Suppressor macrophage (primary cell): ENCODE measurements at places on chromosomes 1 and 21.

- DNase-seq: no peak
These were observed 9.3 kb upstream of the SERBP1 start for GRCh38 chr1:67439277-67440029.

GRCh38 chr1:10632691-10633090, 157.9 kb downstream of the PEX14 start:
- DNase-seq: no peak

GRCh38 chr1:3497521-3497920, 43.1 kb downstream of the ARHGEF16 start:
- no peak for DNase-seq

GRCh38 chr1:13749543-13750341, 49.8 kb downstream of the PRDM2 start:
- peak; percentile 72 for DNase-seq

GRCh38 chr1:203935321-203935720, 73.9 kb downstream of the SNRPE start:
- DNase-seq: no peak

- no peak for DNase-seq
These were observed 85.2 kb downstream of the KIFAP3 start for GRCh38 chr1:169989246-169989645.

GRCh38 chr1:153527683-153528040, 8.1 kb downstream of the S100A6 start:
- DNase-seq: no peak

DNA sequence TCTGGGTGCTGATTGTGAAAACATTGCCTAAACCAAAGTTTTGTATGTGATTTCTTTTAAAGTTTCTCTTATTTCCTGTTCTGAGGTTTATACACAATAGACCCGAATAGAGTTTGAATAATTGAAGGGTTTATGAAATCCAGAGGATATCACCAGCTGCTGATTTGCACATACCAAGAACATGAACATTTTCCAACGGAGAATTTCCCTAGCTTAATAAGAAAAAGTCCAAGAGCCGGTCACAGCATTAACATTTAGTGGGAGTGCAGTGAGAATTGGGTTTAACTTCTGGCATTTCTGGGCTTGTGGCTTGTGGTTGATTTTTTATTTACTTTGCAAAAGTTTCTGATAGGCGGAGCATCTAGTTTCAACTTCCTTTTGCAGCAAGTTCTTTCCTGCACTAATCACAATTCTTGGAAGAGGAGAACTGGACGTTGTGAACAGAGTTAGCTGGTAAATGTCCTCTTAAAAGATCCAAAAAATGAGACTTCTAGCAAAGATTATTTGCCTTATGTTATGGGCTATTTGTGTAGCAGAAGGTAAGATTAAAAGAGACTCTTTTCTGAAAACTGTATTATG, at the start of gene CFH:
TSS of gene CFH (plus strand) at position 407 of the 579 bp plus-strand sequence. CDS start at position 482, 75 bp downstream.
- peak; percentile 36 for DNase-seq

GRCh38 chr1:246324711-246325110, 182.4 kb downstream of the SMYD3 start:
- DNase-seq: no peak

DNA sequence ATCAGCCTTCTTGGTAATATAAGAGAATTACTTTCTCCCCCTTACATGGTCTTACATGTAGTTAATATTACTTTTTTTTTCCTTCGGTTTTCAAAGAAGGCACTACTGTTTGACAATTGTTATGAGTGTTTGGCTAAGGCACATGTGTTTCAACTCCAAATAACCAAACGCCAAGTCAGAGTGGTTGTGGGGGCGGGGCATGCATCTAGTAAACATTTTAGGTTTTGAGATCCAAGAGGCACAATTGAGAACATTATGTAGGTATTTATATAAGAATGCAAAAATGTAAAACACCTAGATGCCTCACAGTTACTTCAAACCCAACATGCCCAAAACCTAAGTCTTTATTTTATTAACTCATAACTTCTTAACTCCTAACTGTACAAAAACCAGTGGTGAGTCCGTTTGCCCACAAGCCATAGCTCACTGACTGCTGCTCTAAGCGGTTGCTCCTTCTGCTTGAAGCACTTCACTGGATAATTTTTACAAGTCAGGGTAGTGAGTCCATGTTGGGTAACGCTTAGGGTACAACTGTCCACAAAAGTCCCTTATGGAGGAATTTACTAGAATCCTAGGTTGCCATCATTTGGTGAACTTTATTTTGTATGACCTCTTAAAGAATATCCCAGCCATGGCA, 189.9 kb downstream of the HUNK start:
- DNase-seq: no peak

- DNase-seq: peak; percentile 55
These were observed 6.0 kb downstream of the CADM3 start for GRCh38 chr1:159177272-159177907.

DNA sequence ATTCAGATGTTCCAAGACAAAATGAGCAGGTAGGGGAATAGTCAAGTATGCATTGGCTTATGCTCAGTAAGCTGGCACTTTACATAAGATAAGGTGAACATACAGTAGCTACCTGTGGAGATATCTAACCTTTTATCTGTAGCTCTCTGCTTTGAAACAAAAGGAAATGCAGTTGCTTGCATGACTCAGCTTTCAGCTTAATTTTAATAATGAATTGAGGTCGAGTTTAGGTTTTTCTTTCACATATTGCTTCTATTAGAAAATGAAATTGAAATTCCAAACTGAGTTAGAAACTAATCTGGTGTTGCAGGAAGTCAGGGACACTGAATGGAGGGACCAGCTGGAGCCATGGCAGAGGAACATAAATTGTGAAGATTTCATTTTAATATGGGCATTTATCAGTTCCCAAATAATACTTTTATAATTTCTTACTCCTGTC, 8.3 kb downstream of the FRRS1 start:
- DNase-seq: no peak

GRCh38 chr1:156114919-156115513, 505 bp downstream of the LMNA start:
- DNase-seq: peak; percentile 61
